Activated T-helper 17 cell treated with anti-CD3 and anti-CD28 coated beads, Interleukin-2, amount 50 U/mL, for 72 hours (primary cell): ENCODE measurements at places on chromosomes 1 and 21. TPM values are rescaled to one million over a fixed set of nuclear protein-coding genes. Genes with fewer than 3 reads are reported as not detected.

- no peak for ATAC-seq
Measured at GRCh38 chr1:210690236-210690635, 361.5 kb downstream of the HHAT start.

The LAMC1 gene
- not detected for total RNA-seq

DNA sequence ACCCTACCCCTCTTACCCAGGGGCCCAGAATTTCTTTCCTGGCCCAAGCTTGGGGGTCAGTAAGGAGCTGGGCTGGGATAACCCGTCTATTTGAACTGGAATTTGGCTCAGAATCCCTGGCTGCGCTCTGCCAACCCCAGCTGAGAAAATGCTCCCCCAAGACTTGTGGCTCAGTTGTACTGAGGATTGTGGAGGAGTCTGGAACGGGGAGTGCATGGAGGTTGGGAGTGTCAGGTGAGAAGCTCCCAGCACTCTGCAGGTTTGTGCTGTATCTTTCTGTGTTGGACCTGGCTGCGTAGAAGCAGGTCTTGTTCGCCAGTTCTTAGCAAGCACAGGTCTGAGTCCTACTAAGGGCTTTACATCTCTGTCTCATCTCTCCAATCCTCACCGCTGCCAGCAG is 1.6 kb downstream of the TCEA3 start:
- ATAC-seq = no peak

DNA sequence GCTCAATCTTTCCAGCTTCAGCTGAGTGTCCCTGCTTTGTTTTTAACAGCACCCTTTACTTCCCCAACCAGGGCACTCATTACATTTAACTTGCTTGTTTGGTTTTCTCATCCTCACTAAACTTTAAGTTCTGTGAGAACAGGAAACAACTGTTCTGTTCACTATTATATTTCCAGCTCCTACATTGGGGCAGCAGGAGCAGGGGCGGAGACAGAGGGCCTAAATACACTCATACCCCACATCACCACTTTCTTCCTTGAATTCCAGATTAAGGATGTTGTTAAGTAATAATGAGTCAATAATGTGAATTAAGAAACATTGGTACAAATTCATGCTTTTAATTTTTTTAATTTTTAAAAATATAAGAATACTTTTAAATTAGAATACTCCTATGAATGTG is 6.0 kb downstream of the DRAM2 start:
- ATAC-seq = no peak

The AGBL4 gene
- total RNA-seq = not detected

GRCh38 chr1:81437213-81437612 is 363.5 kb upstream of the ADGRL2 start:
- ATAC-seq = no peak

- ATAC-seq = peak; percentile 63
Measured at GRCh38 chr1:59752556-59753414, 62.0 kb upstream of the HOOK1 start.

GRCh38 chr1:116772648-116773045 is 18.4 kb downstream of the CD2 start:
- ATAC-seq = peak; percentile 31

GRCh38 chr21:45448283-45448809 is 43.4 kb downstream of the COL18A1 start:
- no peak for ATAC-seq

- no peak for ATAC-seq
Measured at GRCh38 chr1:50458507-50458906, 35.3 kb upstream of the DMRTA2 start.

- ATAC-seq = no peak
Measured at GRCh38 chr1:92701147-92701546, 83.8 kb downstream of the EVI5 start.

- ATAC-seq = no peak
Measured at GRCh38 chr1:81703756-81704463, 96.8 kb upstream of the ADGRL2 start.

DNA sequence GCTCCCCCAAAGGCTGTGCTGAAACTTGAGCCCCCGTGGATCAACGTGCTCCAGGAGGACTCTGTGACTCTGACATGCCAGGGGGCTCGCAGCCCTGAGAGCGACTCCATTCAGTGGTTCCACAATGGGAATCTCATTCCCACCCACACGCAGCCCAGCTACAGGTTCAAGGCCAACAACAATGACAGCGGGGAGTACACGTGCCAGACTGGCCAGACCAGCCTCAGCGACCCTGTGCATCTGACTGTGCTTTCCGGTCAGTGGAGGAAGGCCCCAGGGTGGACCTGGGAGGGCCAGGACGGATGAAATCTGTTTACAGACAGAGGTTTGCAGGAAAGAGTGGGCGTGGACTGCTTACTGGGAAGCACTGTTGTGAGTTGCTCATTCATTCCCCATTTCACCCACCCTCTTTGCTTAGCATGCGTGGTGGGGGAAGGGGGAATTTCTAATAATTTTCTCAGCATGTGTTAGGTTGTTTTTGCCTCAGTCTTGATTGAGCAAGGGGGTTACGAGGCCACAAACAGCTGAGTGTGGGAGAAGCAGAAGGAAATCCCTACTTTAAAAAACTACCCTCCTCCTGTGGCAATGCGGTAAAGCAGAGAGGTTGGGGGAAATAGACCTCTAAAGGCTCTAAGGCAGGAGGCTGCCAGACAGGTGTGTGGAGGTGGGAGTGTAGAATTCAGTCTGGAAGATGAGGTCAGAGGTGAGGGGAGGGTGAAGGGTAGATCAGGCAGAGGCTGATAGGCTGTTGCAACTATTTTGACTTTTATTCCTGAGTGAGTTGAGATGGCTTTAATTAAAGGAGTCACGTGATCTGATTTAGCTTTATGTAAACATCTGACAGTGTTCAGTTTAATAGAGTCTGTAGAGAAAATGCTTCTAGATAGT is 1.3 kb downstream of the FCGR2A start:
- ATAC-seq = peak; percentile 28

GRCh38 chr1:4700801-4701200 is 46.4 kb downstream of the AJAP1 start:
- ATAC-seq = no peak

The KRTAP11-1 gene
- not detected for total RNA-seq

- ATAC-seq = no peak
Measured at GRCh38 chr1:20114021-20114648, 5.2 kb downstream of the PLA2G2D start.

GRCh38 chr1:2356401-2356800 is 35.0 kb downstream of the MORN1 start:
- ATAC-seq = no peak

The ESPN gene
- 3.5 TPM for total RNA-seq

The GBP4 gene
- total RNA-seq = 31.3 TPM

DNA sequence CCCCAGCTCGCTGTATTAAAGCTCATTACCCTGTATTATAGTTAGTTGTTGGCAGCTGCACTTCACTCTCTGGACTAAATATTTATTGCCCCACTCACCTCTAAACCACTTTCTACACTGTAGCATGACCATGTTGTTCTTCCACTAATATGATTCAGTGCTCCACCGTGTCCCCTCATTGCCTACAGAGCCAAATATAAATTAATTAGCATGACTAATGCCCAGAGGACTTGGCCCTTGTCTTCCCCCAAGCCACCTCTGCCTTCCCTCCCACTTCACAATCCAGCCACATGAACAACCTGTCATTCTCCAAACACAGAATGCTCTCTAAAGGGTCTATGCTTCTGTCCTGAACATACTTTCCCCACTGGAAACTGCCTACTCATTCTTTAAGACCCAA is 276.5 kb downstream of the PLPP3 start:
- ATAC-seq = no peak

DNA sequence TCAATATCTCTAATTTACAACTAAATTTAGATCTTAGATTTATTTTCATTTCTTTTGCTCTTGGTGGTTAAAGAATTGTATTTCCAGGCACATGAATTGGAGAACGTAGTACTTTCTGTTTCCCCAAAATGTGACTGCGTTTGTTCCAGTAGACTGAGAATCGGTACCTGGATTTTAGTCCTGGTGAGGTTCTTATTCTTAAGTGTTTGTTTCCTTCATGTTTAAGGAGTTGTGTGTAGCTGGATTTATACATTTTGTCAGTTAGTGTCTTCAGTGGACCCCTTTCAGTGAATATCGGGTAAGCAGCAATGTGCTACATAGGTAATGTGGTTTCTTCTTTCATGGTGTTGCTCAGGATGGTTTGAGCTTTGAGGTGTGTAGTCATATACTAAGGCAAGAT is 6.8 kb downstream of the MIER1 start:
- peak; percentile 27 for ATAC-seq

DNA sequence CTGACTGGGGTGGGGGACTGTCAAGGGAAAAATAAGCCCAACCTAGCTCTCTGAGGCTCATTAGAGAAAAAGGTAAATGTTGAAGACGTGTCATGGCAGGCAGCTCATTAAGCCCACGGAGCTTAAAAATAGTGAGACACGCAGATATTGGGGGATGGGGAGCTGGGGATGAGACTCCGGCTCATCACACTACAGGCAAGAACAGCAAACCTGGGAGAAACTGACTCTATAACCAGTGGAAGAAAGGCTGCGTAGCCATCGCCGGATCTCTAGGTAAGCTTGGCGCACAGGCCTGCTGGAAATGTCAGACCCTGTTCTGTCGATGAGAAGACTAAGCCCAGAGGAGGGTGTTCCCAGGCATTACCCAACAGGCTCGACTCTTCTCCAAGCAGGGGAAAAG is 78.0 kb downstream of the SYT2 start:
- no peak for ATAC-seq

DNA sequence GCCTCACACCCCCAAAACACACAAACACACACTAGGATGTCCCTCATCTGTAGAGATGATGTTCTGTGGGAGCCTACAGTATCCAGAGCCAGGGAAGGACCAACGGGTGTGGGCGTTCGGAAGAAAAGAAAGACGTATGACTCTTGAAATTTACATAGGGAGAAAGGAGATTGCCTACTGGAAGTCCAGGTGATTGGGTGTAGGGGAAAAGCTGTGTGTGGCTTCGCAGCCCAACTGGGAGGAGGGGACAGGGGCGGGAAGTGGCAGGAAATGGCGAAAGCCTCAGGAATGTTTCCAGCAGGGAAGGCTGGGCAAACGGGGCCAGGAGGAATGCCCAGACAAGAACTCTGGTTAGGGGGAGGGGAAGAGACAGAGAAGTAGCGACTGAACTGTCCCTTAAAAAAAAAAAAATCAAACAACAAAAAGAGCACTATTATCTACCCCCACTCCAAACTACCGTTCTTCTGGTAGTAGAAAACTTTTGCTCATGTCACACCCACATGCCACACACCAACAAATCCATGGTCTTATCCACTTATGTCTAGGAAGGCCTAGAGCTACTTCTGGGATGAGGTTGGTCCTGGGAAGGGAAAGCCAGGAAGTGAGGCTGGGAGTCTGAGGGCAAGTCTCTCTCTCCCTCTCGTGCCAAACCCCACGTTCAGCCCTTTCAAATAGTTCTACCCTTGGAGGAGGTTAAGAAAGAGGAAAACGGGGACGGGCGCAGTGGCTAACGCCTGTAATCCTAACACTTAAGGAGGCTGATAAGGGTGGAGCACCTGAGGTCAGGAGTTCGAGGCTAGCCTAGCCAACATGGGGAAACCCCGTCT is 1.8 kb upstream of the CKS1B start:
- ATAC-seq = no peak

The HAO2 gene
- not detected for total RNA-seq

The CDA gene
- not detected for total RNA-seq

- ATAC-seq = peak; percentile 75
Measured at GRCh38 chr1:52055066-52055865, at the start of gene TXNDC12. TXNDC12 (minus strand) TSS chr1:52055191; CDS start chr1:52055096, 95 bp downstream.

The OPRD1 gene
- not detected for total RNA-seq

- no peak for ATAC-seq
Measured at GRCh38 chr1:220775240-220775853, 11.4 kb upstream of the MTARC1 start.

DNA sequence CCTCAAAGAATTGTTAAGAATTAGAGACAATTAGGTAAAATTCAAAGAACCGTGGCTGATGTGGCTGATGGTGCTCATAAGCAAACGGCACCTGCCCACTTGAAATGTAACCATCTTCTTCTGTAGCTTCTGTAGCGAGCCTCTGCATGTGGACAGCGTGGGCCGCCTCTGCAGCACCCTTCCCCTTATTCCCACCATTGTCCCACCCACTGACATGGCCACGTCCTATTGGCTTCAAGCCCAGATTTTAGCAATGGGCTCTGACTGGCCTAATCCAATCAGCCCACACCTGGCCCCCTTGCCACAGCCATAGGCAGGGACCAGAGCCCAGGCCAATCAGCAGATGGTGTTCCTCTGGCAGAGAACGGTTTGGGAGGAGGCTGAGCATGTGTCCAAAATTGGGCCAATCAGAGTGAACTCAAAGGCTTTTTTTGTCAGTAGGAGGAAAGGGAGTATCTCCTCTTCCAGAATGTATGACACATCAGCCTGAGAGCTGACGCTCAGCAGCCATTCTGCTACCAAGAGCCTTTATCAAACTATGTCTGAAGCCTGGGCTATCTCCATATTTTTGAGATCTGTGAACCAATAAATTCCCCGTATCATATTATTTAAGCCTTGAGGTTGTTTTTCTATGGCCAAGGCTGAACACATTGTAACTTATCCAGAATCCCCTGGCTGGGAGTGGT is 518.5 kb downstream of the SMYD3 start:
- ATAC-seq = no peak

DNA sequence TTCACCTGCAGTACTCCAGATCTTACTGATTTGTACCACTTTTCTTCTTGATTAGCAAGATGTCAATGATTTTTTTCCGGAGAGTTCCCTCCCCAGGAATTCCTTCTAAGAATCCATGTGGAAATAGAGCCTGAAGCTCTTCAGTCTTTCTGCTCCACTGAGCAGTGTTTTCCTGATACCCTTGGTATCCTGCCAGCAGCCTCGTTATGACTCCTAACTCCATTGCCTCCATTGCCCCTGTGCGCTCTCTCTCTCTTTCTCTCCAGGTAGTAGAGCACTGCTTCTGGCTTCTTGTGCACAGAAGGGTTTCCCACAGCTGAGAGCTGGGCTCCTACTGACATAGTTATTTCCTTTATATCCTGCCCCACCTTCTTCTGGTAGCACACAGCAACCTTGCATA is 12.2 kb downstream of the UBE2U start:
- ATAC-seq = no peak

DNA sequence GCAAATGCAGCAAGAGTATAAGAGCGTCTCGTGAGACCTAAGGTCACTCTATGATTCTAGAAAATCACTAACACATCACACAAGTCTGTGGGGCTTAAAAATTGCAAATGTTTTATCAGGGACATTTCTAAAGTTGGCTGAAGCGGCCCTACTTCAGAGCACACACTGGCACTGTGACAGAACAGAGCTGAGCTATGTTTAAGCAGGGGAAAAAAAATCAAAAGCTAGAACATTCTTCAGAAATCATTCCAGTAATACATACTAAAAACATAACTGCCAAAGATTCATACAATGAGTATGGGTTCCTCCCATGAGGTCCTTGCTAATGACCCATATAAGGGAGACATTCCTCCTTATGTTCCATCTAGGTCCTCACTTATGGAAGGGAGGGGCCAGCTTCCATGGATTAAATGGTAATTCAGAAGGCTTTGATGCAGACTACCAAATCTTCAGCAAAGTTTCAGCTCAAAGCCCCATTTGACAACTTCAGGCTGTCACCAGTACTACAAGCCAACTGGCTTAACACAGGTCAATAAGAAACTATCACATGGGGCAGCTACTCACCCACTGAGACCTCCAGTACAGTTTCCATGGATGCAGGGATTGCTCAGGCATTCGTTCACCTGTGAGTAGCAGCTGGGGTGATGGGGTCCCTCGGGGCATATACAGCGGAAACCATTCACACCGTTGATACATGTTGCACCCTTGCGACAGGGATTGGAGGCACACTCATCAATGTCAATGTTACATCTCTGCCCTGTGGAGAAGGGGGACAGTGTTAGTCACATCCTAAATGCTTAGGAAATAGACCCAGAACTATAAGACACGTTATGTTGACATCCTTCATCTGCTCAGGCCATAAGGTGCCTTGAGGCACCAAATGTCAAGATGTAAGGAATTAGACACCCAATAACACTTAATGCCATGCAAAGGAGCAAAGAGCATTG is 58.4 kb upstream of the ADAM30 start:
- peak; percentile 42 for ATAC-seq
